ENCODE measurements at places on chromosomes 2 and 18. TPM values are rescaled to one million over a fixed set of nuclear protein-coding genes. Genes with fewer than 3 reads are reported as not detected.

CCDC138 gene
- 7.7 TPM for total RNA-seq

HAAO gene
- not detected for total RNA-seq

CTAGE1 gene
- total RNA-seq, result not detected

KATNAL2 gene
- 1.5 TPM for total RNA-seq

CEBPZ gene
- total RNA-seq, result 109 TPM

B3GNT7 gene
- total RNA-seq, result 47.2 TPM

AQP12B gene
- not detected for total RNA-seq

IL36RN gene
- total RNA-seq, result not detected

EVX2 gene
- total RNA-seq, result 0.05 TPM

CD28 gene
- total RNA-seq, result 0.80 TPM

KIF1A gene
- 5.6 TPM for total RNA-seq

CNTNAP5 gene
- not detected for total RNA-seq

PAX8 gene
- total RNA-seq, result 1.6 TPM

GNLY gene
- not detected for total RNA-seq

DYTN gene
- total RNA-seq, result not detected

CXCR1 gene
- not detected for total RNA-seq

CSRNP3 gene
- 0.15 TPM for total RNA-seq

ZNF804A gene
- 3.4 TPM for total RNA-seq

AOX1 gene
- total RNA-seq, result 3.1 TPM
